Iris pigment epithelial cell (primary cell): ENCODE measurements at places on chromosomes 13 and 19.
A peak's percentile ranks its signal among the peaks of the same experiment; 100 is the strongest.

DNA sequence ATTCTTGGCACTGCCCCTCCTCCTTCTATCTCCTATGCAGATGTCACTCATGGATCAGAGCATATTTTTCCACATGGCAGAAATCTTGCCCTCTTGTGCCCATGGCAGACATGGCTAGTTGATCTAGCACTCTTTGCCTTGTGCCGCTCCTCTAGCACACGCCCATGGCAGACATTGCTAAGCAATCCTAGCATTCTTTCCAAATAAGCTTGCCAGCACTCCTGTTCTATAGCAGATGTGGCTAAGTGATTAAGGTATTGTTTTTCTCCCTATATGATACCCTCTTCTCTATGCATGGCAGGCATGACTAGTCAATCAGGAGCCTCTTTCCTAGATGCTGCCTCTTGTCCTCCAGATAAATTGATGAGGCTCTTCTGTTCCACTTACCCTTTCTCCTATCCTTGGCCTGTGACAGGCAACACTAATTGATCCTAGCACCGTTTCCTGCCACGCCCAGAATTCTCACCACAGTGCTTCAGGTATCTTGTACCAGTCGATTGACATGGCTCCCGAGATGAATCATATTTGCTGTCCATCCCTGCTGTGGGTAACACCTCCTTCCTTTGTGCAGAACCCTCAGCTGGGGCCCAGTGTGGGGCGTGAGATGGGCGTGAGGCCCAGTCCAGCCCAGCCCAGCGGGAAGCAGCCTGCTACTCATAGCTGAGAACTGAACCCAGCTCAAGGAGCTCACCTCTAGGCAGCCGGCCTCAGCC is 26.9 kb downstream of the TMED1 start:
- DNase-seq = peak; percentile 74

GRCh38 chr13:48873081-48873480 is 102.6 kb upstream of the FNDC3A start:
- no peak for DNase-seq

- no peak for DNase-seq
These were observed at the start of gene CD22 for GRCh38 chr19:35328851-35329285. CD22 (plus strand) TSS chr19:35329187; CDS start chr19:35332041, 2,854 bp downstream.

- DNase-seq = no peak
These were observed 7.0 kb downstream of the PGLYRP1 start for GRCh38 chr19:46015687-46016425.

- no peak for DNase-seq
These were observed 505 bp upstream of the SHKBP1 start for GRCh38 chr19:40576151-40576584.

DNA sequence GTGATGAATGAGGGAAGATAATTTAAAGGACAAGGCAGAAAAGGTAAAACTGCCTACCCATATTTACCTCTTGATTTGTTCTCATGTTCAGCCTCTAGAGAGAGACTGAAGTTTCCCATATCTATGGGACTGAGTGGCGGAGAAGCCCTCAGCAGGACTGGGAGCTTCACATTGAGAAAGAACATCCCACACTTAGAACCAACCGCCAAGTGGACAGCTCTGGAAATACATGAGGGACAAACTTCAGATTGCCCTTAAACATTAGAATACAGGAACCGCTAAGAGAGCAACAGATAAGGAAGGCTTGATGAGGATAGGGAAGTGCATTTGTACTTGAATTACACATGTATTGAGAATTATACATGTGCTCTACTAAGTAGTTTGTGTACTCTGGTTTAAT is 316.0 kb upstream of the MIR17HG start:
- DNase-seq = no peak
